ENCODE measurements at places on chromosomes 7 and 10.

DNA sequence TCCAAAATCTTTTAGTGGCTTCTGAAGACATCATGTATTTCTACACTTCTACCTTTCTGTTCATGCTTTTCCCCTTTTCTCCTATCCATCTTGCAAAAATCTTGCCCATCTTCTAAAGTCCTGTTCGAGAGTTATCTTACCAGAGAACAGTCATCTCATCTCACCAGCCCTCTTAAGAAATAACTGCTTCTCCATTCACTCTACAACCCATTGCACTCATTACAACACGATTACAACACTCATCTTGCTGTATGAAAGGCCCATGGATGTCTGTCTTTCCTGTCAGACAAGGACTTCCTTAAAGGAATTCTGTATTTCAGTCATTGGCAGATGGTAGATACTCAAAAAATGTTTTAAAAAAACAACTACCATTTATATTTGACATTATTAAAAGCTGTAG is 30.8 kb downstream of the ZNF438 start:
- DNase-seq, result no peak

GRCh38 chr7:80611779-80612178 is 26.7 kb upstream of the CD36 start:
- DNase-seq, result no peak

- DNase-seq, result no peak
These were observed 54.1 kb upstream of the NCAPG2 start for GRCh38 chr7:158758586-158759244.

DNA sequence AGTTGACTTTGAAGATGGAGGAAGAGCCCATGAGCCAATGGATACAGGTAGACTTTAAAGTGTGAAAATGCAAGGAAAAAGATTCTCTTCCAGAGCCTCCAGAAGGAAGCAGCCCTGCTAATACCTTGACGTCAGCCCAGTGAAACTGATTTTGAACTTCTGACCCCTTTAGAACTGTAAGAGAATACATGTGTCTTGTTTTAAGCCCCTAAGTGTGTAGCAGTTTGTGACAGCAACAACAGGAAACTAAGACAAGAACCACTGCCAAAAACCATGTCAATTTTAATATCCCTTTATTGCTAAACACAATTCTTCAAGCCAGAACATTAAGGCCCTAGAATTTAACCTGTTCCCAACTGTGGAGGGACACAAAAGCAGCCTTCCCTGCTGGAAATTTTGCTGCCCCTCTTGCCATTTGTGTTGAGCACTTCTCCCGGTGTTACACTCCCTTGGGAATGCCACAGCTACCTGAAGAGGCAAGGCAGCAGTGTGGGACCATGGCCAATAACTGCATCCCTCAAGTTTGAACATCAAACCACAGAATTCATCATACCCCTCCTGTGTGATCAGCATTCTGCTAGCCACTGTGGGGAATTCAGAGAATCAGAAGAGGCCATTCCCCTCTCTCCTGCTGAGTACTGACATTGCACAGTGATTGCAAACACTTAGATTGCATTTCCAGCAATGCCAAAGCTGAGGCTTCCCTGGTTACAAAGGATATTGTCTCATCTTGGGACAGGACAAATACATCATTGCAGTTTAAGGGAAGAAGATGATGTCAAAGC is 12.3 kb upstream of the CCDC172 start:
- no peak for DNase-seq

GRCh38 chr7:69691327-69691726 is 93.1 kb downstream of the AUTS2 start:
- DNase-seq, result no peak

Data from stimulated activated CD8-positive, alpha-beta memory T cell treated with anti-CD3 and anti-CD28 coated beads, Interleukin-2, amount 100 ng/mL, for 1 hour (primary cell).